ENCODE measurements at places on chromosomes 13 and 19.

DNA sequence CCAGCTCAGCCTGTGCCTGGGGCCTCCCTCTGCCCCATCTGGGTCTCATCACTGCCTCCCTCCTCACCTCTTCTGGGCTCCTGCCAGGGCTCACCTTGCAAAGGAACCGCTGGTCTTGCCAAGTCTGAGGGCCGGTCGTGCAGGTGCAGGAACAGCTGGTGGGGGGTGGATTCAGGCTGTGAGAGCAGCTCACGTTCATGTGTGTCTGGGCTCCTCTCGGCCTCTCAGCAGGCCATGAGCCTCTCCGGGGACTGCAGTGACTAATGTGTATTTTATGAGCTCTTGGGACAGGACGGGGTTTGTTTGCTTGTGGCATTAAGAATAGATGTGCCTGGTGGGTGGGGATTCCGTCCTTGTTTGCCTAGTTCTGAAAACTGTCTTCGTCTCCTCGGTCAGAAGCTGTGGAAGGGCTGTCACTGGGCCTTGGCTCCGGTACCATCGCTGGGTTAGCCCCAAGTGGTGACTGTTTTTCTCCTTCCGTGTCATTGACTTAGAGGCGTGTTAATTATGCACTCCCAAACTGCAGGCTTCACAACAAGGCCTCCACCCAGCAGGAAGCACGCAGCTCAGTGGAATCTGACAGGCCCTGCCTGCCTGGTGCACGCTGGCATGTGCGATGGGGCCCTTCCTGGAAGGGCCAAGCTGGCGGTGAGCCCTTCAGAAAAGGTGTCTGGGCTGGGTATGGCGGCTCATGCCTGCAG is 77.6 kb downstream of the KDM4B start:
- DNase-seq, result no peak

DNA sequence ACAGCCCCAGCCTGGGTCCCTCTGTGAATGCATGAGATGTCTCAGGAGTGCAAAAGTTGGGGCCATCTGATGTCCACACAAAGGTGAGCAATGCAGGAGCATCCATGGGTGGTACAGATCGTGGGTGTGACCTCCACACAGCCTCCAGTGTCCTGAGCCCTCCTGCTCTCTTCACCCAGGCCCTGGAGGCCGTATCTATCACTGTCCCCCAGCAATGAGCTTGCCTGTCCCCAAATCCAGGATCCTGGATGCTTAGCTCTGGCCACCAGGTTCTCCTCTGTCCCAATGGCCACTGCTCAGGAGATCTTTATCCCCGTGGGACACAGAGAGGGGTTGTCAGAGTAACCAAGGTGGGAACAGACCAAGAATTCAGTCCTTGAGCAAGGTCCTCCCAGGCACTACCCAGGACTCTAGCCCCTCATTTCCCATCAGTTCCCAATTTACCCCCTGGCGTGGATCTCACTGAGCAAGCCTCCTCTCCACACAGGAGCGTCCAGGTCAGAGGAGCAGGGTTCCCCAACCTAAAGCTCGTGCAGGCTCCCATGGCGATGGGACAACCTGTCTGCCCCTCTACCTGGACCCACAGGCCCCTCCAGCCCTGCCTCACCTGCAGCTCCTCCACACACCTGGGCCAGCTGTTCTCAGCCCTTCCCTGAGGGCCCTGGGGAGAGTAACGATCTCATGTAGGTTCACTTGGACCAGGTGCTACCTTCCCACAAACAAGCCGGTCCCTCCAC is 11.3 kb downstream of the CEACAM21 start:
- no peak for DNase-seq

- DNase-seq, result no peak
Observed at GRCh38 chr19:4337906-4338440, 654 bp downstream of the STAP2 start.

GRCh38 chr19:13717194-13717643 is 47.1 kb upstream of the MRI1 start:
- no peak for DNase-seq

GRCh38 chr19:44772959-44773358 is 4.7 kb upstream of the CBLC start:
- DNase-seq, result no peak
